Tibial nerve (tissue), 4 donors: ENCODE measurements at places on chromosomes 3 and 15. TPM values are rescaled to one million over a fixed set of nuclear protein-coding genes. Genes with fewer than 3 reads are reported as not detected.

DNA sequence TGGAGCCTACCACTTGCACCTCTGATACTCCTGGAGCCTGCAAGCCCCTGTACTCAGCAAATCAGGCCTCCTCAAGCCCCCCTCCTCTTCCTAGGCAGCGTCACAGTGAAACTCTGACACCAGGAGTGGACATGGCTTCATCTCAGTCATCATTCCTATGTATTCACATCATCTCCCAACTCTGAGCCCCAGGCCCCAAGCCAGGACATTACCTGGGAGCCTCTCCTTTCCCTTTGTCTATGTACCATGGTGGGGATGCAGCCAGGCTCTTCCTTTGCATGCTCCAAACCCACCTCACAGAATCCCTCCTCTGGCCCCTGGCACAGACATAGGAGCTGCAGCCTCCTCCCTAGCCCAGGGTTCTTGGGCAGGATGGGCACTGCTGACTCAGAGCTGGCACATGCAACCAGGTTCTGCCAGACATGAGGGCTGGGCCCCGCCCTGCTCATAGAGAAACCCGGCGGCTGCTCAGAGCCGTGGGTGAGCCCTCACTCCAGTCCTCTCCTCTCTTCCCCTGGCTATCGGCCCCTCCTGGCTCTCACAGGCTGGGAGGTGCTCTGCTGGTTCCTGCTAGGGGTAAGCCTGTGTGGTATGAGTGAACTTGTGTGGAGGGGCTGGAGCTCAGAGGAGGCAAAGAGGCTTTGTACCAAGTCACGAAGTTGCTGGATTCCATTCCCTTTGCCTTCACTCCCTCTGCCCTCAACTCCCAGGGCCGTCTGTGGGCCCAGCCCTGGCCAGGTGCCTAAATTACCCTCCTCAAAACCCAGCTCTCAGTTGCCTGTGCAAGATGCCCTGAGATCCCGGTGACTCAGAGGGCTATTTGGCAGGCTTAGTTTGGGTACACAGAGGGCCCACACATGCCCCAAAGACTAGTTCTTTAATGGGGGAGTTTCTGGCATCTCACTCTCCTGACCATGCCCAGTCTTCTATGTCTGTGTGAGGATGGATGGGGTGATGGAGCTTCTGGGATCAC, 1.9 kb upstream of the PLCD1 start:
- no peak for DNase-seq

GRCh38 chr3:188276375-188276774, 122.4 kb downstream of the LPP start:
- no peak for DNase-seq

The STRIT1 gene
- total RNA-seq: not detected

DNA sequence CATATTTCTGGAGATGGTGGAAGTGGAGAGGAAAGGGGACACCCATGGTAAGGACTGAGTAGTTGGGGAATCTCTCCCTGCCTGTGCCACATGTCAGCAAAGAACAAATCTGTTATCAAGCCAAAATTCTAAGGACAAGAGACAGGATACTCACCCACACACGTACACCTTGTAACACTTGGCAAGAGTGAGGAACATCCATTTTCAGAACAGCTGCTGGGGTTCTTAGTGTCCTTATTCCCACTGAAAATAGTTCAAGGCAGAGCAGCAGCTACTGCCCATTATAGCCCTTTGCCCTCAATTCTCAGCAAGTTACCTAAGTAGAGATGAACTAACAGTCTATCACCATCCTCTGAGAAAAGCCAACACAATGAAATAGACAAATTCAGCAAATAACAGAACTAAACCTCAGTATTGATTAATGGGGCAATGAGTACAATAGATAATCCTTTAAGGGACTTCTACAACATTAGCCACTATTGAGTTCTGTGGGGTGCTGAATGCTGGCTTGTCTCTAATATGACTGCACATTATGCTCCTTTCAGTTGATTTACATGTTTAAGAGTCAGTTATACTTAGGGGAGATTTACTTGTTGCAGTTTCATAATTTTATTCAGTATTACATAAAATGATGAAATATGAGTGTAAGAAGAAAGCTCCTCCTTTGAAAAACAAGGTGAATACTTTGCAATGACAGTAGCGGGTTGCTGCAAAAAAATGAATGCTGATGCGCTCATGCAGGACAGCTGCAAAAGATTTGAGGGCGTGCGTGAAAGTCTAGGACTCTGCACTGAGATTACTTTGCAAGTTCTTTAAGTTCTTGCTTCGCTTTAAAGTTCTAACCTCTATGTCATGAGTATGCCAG, 22.4 kb downstream of the SENP5 start:
- DNase-seq: no peak

- DNase-seq: no peak
Observed at GRCh38 chr15:88238618-88239430, 17.7 kb downstream of the NTRK3 start.

The IL17RD gene
- 9.8 TPM for total RNA-seq

DNA sequence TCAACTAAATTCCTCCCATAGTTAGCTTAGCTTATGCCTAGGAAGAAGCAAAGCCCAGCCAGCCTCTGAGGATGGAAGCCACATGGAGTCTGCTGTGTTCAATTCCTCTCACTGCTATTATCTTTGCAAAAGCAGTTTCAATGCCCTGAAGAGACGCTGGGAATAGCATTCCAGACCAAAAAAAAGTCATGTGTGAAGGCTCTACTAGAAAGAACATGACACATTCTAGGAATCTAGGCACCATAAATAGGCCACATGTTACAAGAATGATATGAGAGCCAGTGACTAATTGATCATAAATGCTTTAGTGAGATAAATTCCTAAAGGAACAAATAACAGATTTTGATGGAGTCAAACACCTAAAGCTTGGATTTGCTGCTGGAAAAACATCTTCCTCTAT, 800.8 kb downstream of the TUSC7 start:
- DNase-seq: no peak

The TMEM207 gene
- total RNA-seq: not detected

The CYB561D2 gene
- 16.2 TPM for total RNA-seq

The DOCK3 gene
- total RNA-seq: 5.7 TPM

The NECTIN3 gene
- total RNA-seq: 31.0 TPM
